Osteoblast (primary cell): ENCODE measurements at places on chromosomes 12 and 14. TPM values are rescaled to one million over a fixed set of nuclear protein-coding genes. Genes with fewer than 3 reads are reported as not detected.
A peak's percentile ranks its signal among the peaks of the same experiment; 100 is the strongest.

DNA sequence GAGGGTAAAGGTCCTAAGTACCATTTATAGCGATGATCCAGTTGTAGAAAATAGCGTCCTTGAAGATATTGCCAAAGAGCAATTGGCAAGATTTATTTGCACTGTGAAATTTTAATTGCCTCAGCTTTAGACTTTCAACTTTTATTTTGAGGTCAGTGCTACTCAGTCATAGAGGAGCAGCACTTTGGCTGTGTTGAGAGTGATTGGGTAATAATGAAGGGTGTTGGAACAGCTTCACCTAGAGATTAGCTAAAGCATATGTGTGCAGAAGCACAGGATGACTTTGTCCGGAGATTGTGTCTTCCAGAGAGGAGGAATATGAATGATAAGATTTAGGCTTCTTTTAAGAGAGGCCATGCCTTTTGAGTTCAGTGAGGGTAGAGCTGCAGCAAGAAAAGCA, 164.8 kb downstream of the NPAS3 start:
- no peak for DNase-seq

DNA sequence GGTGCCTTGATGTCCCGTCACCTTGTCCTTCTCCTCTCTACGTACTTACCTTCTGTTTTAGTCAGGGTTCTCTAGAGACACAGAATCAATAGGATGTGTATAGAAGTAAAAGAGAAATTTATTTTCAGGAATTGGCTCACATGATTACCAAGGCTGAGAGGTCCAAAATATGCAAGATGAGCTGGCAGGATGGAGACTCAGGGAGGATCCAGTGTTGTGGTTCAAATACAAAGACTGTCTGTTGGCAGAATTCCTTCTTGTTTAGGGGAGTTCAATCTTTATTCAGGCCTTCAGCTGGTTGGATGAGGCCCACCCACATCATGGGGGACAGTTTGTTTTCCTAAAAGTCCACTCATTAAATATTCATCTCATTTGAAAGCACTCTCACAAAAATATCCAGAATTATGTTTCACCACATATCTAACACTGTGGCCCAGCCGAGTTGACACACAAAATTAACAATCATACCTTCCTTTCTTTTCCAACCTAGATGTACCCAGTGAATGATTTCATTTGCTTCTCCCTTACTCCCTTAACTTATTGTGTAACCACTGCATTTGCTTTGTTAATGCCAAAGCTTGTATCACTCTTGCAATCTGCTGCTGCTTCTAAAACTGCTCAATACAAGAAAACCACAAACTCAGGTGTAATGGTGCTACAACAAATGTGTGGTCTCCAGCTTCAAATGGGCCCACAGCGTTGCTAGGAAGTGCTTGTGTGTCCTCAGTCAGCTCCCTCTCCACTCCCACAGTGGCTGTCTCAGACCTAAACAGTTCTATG, 195.4 kb upstream of the ARHGAP5 start:
- peak; percentile 17 for DNase-seq

- no peak for DNase-seq
Measured at GRCh38 chr12:108205864-108206263, 76.8 kb downstream of the WSCD2 start.

GRCh38 chr14:97757491-97757890, 960.3 kb downstream of the VRK1 start:
- DNase-seq: no peak

GRCh38 chr14:22778084-22778483, 11.6 kb downstream of the OXA1L start:
- DNase-seq: no peak

- DNase-seq: no peak
Measured at GRCh38 chr12:6612247-6612646, 5.1 kb upstream of the CHD4 start.

DNA sequence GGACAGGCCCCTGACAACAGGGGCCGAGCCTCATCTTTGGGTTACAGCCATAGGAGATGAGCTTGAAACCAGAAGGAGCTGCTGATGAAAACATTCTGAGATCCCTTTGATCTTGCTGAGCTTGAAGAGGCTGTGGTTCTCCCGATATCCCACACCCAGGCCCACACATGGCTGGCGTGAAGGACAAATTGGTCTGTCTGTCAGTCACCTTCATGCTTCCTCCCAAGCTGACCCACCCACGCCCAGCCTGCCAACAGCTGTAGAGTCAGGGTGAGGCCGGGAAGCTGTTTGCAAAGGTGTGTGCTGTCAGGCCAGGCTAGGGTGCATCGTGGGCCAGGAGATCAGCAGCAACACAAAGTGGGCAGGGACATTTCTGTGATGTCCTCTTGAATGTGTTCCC, 43.2 kb downstream of the FZD10 start:
- no peak for DNase-seq

The TAS2R42 gene
- not detected in 2 replicates for total RNA-seq

The ZNF384 gene
- 19.9 and 22.4 TPM in 2 replicates for total RNA-seq
